ENCODE measurements at places on chromosomes 4 and X.
A peak's percentile ranks its signal among the peaks of the same experiment; 100 is the strongest.

- DNase-seq: peak; percentile 0
Observed at GRCh38 chrX:87392369-87392768, 125.2 kb upstream of the KLHL4 start.

DNA sequence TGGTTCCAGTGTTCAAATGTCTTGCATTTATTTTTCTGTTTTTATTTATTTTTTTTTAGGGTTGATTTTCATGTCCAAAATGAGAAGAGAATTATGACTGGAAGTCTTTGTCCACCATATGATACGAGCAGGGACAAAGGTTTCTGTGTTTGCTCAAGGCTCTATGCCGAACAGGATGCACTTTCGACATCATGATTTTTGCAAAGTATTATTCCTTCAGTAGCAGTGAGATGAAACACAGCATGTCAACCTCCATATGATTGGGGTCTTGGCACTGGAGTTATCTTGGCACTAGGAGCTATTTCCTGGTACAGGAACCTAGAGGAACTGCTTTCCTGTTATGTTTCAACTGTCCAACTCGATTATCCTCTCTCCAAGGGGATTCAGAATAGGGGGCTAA, 72.6 kb downstream of the UCHL1 start:
- DNase-seq: no peak

GRCh38 chr4:155582971-155583437, 83.6 kb upstream of the GUCY1A1 start:
- no peak for DNase-seq

- DNase-seq: peak; percentile 11
Observed at GRCh38 chrX:26918631-26919030, 544.5 kb downstream of the PPP4R3C start.

GRCh38 chr4:70473679-70474078, 1.7 kb downstream of the MUC7 start:
- no peak for DNase-seq

- DNase-seq: peak; percentile 82
Observed at GRCh38 chrX:110002300-110003166, at the start of gene TMEM164. Gene TMEM164 (plus strand): TSS chrX:110003114. CDS start chrX:110003775, 661 bp downstream.

- no peak for DNase-seq
Observed at GRCh38 chr4:109185548-109185947, 116.9 kb downstream of the COL25A1 start.

DNA sequence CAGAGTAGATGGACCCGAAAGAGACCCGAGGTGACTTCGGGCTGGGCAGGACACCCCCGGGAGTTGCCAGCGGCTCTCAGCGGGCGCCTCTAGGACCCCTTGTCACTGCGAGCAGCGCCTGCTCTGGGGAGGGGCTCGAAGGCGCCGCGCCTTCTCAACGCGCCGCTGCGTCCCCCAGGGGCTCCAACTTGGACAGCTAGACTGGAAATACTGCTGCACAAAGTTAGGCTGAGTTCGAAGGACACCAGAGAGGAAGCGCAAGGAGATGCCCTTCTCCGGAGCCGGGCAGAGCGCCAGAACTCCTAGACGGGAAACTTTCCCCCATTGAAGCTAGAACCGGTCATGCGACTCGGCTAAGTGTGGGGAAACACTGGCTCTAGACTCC, 493 bp upstream of the KCNIP4 start:
- DNase-seq: no peak

DNA sequence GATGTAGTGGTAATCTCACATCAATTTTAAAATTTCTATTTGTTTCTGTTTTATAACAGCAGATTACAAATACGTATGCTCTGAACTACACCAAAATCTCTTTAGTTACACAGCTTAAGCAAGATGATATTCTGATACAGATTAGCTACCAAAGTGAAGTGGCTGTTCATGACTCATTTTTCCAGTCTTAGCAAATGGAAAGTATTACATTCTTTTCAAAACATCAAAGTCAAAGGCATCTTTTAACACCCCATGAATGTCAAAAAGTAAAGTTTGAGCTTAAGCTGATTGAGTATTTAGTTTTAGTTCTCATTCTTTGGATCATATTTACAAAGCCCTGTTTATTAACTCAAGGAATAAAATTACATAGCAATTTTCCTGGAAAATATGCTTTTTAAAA, 6.6 kb upstream of the HPGDS start:
- no peak for DNase-seq

DNA sequence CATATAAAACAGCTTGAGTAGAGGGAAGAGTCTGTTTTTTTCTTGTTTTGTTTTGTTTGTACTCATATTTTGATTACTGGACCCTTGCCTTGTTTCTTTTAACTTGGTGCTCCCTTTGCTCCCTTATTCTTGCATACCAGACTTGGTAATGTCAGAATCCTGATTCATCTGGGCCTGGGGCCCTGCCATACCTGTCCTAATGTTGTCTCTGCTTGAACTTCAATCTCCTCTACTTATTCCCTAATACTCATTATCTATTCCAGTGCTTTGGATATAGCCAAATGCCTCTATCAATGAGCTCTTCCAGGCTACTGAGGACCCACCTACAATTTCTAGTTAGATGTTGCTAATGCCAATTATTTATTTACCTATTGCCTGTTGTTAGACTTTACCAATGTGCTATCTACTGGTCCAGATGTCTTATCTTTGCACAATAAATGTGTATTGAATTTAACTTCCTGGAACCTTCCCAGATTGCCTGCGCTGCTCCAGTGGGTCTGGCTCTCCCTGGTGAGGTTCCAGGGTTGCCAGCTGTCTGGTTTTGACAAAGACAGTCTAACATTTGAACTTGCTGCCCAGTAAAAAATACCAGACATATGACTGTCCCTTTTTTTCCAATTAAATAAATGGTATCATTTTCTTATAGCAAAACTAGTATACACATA, 64.4 kb upstream of the ACSL4 start:
- no peak for DNase-seq
